GM23248 (cell line): ENCODE measurements at places on chromosomes 2 and 18. TPM values are rescaled to one million over a fixed set of nuclear protein-coding genes. Genes with fewer than 3 reads are reported as not detected.

Gene GPR55
- total RNA-seq: not detected in 2 replicates

Gene CTAGE1
- total RNA-seq: 0.11 TPM in 1 of 2 replicates, not detected in the other

Gene PRSS56
- total RNA-seq: not detected in 2 replicates

Gene SIX3
- total RNA-seq: not detected in 2 replicates

Gene FAM124B
- not detected in 2 replicates for total RNA-seq

Gene GAD1
- 0.13 and 2.6 TPM in 2 replicates for total RNA-seq

Gene CDK15
- total RNA-seq: 1.3 and 3.2 TPM in 2 replicates

Gene WDCP
- 6.1 and 7.6 TPM in 2 replicates for total RNA-seq

Gene TMEM163
- total RNA-seq: not detected in 2 replicates

Gene CBLN2
- total RNA-seq: not detected in 2 replicates

Gene ASTL
- total RNA-seq: 0.25 TPM in 1 of 2 replicates, not detected in the other
